ENCODE measurements at places on chromosomes 4 and X.

DNA sequence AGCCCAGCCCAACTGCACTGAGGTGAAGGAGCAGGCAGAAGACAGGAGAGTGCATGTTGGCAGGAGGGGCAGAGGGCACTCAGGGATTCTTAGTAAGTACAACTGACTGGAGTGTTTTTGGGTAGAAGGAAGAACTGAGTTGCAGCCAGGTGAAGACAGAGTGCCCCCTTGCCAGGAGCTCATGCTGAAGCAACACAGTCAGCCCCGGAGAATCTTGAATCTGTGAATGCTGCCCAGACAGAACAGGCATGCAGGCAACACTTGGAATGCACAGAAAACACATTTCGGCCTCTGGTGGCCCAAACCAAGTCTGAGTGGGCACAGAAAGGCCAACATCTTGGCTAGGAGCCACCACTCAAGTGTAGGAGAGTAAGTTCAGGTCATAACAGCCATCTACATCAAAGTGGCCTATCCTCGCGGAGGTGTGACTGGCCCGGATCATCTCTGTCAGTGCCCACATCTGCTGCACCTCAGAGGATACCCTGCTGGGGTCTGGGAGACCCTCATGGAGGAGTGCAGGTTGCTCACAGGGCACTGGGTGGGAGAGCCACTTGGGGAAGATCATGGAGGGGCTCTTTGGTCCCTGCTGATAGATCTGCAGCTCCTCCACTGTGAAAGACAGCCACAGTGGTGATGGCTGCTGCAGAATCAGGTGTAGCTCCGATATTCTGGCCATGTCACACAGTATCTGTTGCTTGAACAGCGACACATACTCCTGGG is 40.4 kb downstream of the USP11 start:
- no peak for DNase-seq

DNA sequence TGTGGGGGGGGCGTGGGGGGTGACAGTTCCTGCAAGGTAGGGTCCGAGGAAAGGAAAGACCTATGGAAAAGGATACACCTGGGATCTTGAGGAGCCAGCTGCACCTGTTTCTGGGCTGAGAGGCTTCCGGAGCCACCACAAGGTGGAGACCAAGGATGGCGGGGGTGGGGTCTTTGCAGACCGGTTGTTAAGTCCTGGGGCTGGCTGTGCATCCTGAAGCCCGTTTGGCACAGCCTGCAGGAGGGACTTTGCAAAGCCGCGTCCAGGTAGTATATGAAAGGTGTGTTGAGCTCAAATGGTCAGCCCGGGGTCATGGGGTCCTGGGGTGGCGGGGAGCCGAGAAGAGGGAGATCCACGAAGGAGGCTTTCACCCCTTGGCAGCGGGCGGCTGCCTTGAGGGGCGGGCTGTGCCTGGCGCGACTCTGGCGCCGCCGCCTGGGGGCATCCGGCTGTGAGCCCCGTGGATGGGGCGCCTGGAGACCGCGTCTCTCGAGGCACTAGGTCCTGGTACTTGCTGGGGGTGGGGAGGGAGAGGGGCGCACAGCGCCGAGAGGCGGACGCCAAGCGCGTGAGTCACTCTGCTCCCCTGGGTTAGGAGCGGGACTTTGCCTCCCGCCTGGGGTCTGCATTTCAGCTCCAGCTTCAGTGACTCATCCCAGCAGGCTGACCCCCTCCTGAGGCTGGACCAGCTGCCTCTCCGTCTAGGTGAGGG is 58.2 kb upstream of the DYNLT3 start:
- DNase-seq = peak; percentile 33

- no peak for DNase-seq
Observed at GRCh38 chr4:110639207-110640090, 16.6 kb upstream of the PITX2 start.

DNA sequence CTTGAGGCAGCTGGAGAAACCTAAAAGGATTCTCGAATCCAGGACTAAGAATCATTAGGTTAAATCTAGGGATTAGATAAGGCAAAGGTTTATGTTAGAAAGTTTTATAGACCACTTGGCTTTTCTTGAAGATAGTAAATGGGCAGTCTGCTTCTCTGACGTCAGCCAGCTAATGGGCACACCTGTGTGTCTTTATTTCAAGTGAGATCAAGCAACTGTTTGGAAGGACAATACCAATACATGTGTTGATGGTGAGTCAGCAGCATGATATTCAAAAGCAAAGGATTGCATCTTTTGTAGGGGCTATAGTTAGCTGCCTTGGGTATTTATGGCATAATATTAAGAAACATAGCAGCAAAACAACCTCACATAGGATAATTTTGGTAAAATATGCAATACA is 46.5 kb upstream of the GRPR start:
- DNase-seq = no peak

DNA sequence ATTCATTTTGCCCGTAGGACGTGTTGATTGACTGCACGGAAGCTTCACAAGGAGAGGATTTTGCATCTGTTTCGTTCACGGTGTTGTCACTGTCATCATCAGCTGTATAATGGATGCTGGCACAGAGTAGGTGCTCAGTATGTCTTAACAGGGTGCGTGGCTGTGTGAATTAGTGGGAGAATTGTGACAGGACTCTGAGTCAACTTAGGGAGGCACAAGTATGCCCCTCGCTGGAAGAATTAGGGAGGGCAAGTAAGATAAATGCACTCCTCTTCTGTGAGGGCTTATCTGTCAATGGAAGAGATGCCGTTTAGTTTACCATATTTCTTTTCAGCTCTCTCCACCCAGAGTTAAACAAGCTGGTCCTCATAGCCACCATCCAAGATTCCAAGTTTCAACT is 107.2 kb downstream of the TRIML1 start:
- DNase-seq = no peak

DNA sequence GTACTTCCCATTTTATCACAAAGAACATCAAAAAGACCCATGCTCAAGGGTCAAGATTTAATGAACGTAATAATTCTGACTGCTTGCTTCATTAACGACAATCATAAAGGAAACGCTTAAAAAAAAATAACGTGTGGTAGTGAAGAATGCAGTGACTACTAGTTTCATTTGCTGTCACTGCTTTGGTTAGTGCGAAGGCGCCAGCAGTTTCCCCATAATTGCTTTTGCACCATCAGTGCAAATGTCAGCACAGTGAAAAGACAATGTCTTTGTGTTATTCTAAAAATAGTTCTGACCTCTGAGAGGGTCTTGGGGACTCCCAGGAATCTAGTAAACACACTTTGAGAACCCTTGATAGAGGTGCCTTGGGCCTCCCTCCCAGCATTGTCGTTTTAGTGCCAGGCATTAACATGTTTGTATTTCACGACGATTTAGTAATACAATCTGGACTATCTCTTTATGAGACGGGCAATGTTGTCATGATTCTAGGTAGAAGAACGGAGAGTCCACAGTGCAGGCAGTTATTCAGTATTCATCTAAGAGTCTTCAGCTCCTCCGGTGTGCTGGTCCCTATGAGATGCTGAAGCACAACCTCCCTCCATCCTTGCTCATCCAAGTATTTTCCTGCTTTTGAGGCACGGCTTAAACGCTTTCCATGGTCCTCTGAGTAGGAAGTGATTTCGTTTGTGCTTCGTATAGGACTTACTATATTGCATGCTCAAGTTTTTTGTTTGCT is 71.0 kb downstream of the AFF1 start:
- DNase-seq = peak; percentile 58

DNA sequence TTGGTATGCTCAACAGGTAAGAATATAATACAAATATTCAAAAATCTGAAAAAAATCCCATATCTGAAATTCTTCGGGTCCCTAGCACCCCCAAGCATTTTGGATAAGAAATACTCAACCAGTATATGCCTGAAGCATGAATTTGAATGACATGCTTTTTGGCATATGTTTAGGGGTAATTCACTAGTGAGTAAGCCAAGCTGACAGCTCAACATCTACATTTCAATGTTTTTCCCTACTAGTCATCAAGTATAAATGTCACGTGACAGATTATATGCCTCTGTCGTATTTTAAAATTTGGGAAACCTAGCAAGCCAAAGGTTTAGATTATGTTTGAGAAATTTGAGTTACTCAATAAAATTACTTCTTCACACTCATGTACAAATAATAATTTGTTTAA is 125.1 kb downstream of the FGF16 start:
- DNase-seq = no peak

DNA sequence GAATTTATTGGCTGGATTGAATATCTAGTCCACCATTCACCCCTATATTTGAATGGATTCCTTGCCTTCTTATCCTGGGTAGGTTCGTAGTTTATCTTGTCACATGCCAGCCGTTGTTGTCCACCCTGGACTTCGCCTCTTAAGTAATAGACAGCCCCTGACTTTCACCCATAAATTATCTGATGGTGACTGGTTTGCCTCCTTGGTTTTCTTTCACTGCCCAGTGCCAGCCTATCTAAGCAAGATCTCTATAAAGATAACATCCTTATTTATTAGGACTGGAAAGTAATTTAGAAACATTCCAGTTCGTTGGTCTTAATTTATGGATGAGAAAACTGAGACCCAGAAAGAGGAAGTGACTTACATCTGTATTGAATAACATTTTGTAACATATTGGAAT is 410.3 kb downstream of the RPA4 start:
- no peak for DNase-seq

DNA sequence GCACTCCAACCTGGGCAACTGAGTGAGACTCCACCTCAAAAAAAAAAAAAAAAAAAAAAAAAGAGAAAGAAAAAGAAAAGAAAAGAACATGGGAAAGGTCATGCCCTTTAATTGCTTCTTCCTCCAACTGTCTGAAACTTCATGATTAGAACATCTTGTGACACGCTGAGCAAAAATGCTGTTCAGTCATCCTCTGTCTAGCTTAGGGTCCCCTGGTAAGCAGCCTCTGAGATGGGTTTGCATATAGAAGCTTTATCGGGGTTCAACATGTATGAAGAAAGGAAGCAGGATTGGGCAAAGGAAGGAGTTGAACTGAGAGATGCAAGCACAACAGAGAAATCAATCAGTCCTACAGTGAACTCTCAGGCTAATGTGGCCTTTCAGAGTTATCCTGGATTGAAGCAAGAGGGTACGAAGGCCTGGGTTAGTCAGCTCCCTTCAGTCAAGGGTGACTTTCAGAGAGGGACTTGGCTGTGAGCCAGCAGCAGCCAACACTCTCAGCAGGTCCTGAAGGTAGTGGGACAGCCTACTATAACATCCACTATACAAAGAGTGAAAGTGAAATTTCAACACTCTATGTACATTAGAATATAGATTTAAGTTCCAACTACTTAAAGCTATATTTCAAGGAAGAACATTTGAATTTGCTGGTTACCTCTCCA is 11.4 kb downstream of the MAOB start:
- no peak for DNase-seq

GRCh38 chr4:127441571-127441970 is 191.2 kb upstream of the INTU start:
- DNase-seq = no peak

- no peak for DNase-seq
Observed at GRCh38 chr4:147813973-147814372, 82.1 kb downstream of the ARHGAP10 start.

DNA sequence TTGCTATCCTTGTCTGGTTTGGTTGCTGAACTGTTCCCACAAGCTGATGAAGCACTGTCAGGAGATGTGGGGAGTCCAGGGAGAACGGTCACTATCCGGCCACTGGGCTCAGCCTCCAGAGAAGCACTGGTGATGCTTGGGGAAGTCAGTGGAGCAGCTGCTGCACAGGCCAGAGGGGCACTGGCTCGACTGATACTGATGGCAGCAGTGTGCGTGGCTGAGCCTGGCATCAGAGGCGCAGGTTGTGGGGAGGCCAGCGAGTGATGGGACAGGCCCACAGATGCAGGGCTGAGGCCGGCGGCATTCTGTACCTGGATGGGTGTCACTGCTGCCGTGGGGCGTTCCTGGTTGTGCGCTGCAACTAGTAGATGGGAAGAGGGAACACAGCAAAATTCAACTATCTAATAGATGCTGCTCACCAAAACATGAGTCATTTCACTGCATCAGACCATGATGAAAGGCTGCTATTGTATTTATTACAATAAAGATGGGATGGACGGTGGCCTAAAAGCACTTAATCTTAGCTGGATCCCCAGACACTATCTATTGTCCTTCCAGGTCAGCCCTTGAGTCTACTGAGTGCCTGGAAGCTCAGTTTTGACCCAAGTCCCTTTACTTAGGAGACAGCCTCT is 106.3 kb upstream of the CBR4 start:
- DNase-seq = no peak

DNA sequence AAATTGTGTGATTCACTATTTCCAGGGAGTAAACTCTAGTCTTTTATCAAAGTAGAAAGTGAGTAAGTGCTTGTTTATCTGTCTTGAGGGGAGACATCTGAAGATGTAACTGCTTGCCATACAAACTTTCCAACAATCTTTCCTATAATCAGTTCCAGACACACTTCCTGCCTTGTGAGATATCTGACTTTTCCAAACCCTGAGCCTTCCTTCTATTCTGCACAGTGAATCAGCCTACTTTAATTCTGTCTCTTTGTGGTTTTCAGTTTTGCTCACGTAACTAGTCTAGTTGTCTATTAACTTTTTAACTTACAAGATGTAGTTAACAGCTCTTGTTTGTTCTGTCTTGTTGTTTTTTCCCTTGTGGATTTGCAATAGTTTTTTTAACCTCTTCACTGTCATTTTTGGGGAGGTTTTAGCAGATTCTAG is 947.8 kb downstream of the C4orf33 start:
- DNase-seq = no peak

GRCh38 chr4:26375551-26375950 is 54.7 kb downstream of the RBPJ start:
- DNase-seq = no peak

GRCh38 chrX:39982948-39983347 is 114.8 kb downstream of the BCOR start:
- no peak for DNase-seq

GRCh38 chrX:121987835-121988234 is 940.4 kb downstream of the GLUD2 start:
- no peak for DNase-seq

DNA sequence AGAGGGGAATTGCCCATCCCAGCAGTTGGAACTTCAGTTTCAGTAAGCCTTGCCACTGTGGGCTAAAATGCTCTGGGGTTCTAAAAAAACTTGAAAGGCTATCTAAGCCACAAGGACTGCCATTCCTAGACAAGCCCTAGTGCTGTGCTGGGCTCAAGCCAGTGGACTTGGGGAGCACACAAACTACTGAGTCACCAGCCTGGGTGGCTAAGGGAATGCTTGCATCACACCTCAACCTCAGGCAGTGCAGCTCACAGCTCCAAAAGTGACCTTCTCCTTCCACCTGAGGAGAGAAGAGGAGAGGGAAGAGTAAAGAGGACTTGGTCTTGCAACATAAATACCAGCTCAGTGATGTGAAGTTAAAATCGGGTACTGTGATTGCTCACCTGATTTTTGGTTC is 116.7 kb upstream of the GLRA2 start:
- no peak for DNase-seq

GRCh38 chr4:15405018-15405417 is 22.8 kb upstream of the C1QTNF7 start:
- no peak for DNase-seq

- DNase-seq = no peak
Observed at GRCh38 chr4:10577508-10578426, 106.8 kb downstream of the CLNK start.

DNA sequence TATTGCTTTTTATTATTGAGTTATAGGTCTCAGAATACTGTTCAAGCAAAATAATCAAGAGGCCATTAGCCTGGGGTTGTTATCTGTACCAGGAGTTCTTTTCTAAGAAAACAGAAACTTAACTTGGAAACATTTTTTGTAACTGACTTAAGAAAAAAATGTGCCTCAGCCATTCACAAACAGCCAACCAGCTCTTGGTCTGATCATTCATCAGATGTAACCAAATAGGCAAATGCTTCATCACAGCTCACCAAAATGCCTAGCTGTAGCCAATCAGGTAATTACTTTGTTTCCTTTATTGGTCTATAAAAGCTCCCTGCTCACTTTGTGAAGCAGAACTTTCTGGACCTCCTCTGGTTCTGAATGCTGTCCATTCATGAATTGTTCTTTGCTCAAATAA is 387.7 kb downstream of the FAT4 start:
- no peak for DNase-seq

Data from activated T-cell treated with anti-CD3 and anti-CD28 coated beads, Interleukin-2, amount 50 U/mL, for 24 hours (primary cell).